Activated CD4-positive, CD25-positive, alpha-beta regulatory T cell (primary cell): ENCODE measurements at places on chromosomes 6 and 20.

DNA sequence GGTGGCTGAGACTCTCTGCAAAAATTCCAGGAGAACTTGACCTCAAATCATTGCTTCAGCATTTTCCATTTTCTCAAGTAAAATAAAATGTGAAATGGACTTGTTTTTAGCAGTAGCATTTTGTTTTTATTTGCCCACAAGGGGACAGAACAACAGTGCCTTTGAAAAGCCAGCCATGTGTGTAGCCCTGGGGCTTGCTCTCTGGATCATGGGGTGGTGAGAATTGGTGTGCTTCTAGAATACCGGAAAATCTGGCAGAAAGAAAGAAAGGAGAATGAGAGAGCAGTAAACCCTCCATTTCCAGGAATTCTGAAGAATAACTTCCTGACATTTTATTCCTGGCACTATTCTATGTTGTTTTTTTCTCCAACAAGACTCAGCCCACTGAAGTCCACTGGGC lies 254.7 kb upstream of the MOCS1 start:
- no peak for DNase-seq

- DNase-seq, result no peak
Observed at GRCh38 chr6:84588697-84589080, 175.7 kb downstream of the TBX18 start.

DNA sequence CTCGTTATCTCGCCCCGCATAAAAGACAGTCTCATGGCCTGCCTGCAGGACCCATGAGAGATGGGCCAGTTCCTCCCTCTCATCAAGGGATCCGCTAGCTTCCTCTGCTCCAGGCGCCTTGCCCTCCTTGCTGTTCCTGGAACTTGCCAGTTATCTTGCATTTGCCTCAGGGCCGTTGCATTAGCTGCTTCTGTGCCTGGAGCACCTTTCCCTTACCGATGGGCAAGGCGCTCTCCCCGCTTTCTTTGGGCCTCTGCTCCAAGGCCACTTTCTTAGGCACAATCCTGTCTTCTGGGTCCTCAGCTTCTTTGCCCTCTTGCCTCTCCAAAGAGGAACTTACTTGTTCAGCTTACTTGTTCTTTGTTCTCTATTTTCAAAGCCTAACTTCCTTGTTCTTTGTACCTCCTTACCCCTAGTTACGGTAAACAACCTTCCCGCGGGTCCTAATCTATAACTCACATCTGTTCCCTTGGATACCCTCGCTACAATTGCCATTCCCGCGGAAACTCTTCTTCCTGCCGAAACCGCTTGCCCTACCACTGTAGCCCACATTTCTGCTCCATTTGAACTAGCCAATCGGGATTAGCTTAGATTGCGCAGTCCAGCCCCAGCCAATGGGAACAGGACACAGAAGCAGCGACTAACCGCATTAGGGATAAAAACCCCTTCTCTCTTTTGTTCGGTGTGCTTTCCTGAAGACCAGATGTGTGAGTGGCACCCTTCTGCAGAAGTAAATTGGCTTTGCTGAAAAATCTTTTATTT lies 887 bp upstream of the NSFL1C start:
- no peak for DNase-seq

DNA sequence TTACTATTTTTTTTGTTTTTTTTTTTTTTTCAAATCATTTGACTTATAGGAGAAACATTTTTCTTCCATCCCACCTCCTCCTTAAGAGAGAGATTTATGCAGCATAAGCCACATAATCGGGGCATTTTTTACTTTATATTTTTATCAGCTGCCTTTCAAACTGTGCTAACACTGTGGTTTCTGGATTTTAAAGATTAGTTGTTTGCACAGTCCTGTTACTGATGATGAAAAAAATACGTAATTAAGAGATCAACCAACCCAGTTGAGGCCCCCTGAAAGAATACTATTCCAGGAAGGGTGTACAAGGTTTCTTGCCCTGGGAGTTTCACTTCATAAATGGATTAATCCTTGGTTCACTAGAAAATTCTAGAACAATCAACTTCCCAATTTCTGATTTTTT lies 68.3 kb downstream of the MMS22L start:
- no peak for DNase-seq

DNA sequence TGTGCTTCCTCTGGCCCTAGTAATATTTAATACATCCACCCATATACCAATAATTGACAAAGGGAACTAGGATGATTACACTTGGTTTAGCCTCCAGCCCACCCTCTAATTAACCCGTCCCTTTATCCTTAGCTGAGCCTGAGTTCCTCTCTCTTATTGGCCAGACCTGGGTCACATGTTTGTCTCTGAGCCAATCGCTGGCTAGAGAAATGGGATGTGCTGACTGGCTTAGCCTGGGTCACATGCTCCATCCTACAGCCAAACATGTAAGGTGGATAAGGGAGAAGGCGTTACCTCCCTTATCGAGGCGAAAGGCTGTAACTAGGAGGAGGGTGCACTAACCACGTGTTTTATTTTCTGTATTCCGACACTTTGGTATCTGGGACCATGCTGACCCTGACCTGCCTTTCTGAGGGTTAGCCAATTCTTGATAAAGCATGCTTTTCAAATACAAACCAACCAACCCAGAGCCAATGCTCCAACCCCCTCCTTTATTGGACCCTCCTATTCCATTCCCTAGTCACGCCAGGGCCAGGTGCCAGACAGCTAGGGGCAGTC lies 262.7 kb downstream of the PREX1 start:
- DNase-seq, result no peak

DNA sequence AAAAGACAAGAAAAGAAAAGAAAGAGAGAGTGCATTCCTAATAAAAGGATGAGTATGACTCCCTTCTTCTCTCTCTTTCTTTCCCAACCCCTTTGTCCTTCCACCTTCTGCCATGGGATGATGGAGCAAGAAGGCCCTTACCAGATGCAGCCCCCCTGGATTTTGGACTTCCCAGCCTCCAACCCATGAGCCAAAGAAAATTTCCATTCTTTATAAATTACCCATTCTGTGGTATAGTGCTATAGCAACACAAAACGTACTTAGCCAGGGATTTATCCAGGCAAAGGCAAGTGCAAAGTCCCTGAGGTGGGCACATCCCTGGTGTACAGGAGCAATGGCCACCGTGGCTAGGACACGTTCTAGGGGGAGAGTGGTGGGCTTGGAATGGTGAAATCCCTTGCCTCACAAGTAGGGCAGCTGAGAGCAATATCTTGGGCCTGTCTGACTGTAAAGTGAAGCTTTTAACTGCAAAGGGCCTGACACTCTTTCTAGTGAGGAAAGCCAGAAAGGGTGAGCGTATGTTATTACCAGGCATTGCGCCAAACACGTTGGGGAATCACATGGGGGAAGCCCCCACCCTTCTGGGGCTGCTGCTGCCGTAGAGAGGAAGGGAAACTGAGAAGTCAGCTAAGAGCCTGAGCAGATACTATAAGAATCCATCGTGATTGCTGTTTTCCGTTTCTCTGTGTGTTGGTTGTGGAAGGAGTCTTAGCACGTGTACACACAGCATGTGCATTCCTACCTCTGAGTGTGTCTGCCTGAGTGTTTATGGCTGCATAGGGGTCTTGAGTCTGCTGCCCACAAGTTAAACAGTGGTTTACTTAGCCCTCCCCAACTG lies 50.7 kb upstream of the SIRPA start:
- no peak for DNase-seq

DNA sequence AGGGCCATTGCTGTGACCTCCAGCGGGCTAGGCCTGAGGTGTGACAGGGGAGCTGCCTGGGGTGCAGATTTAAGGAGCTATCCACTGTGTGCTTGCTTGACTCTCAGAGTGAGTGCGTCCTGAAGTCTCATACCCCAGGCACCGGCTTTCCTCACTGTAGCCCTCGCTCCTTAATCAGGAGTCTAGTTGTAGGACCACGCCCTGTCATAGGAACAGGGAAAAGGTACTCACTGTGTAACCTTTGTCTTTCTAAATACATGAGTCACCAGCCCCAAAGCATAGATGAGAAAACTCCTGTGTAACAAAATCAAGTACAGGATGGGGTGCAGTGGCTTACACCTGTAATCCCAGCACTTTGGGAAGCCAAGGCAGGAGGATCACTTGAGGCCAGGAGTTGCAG lies 141.7 kb downstream of the TMEM242 start:
- no peak for DNase-seq

GRCh38 chr20:12594410-12595088 lies 414.2 kb upstream of the SPTLC3 start:
- no peak for DNase-seq

- no peak for DNase-seq
Observed at GRCh38 chr6:27838945-27839625, 73.1 kb downstream of the OR2B2 start.

- no peak for DNase-seq
Observed at GRCh38 chr6:163564534-163564933, 150.0 kb downstream of the QKI start.

DNA sequence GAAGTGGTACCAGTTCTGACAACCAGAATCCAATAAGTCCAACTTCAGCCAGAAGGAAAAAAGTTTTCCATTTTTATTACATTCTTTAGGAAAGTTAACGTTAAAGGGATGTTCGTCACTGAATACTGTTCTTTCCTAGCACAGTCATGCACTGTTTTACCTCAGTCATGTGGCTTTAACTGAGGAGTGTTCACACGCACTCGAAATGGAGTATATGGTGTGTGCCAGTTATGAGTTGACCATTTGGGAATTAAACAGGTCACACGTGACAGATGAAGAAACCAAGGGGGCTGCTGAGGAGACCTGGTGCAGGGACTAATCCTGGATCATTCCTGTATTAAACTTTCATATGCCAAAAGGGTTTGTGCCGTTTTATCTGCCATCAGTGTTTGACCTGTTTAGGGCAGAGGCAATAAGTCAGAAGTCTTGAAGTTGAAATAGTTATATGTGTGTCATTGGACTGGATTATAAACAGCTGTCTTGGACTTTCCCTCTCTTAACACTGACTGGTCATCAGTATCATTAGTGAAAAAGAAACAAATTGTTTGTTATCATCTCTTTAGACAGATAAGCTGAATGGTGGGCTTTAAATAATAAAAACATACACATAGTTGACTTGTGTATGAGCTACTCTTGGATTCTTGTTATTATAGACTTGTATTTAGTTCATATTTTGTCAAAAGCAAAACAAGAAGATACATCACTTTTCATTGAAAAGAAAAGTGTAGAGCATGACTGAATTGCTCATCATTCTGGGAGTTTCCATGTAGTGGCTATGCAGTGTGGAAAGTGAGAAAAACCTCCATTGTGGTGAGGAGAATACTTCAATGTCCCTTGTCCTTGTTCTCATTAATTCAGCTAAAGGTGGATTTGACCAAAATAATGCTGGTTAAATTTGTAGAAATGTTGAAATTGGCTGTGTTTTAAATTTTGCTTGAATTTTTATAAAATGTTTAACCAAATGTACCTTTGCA lies 123.5 kb upstream of the SAMD5 start:
- no peak for DNase-seq

- DNase-seq, result no peak
Observed at GRCh38 chr6:25324066-25324762, 45.0 kb downstream of the CARMIL1 start.

DNA sequence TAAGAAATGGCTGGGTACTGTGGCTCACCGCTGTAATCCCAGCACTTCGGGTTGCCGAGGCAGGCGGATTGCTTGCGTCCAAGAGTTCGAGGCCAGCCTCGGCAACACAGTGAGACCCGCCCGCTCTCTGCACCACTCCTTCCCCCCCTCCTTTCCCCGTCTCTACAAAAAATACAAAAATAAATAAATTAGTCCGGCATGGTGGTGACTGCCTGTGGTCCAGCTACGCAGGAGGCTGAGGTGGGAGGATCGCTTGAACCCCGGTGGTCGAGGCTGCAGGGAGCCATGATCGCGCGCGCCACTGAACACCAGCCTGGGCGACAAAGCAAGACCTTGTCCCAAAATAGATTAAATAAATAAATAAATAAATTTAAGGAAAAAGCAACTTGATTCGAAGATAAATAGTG lies 448 bp upstream of the RNF114 start:
- no peak for DNase-seq

- DNase-seq, result no peak
Observed at GRCh38 chr6:154914288-154914687, 80.8 kb upstream of the TIAM2 start.

DNA sequence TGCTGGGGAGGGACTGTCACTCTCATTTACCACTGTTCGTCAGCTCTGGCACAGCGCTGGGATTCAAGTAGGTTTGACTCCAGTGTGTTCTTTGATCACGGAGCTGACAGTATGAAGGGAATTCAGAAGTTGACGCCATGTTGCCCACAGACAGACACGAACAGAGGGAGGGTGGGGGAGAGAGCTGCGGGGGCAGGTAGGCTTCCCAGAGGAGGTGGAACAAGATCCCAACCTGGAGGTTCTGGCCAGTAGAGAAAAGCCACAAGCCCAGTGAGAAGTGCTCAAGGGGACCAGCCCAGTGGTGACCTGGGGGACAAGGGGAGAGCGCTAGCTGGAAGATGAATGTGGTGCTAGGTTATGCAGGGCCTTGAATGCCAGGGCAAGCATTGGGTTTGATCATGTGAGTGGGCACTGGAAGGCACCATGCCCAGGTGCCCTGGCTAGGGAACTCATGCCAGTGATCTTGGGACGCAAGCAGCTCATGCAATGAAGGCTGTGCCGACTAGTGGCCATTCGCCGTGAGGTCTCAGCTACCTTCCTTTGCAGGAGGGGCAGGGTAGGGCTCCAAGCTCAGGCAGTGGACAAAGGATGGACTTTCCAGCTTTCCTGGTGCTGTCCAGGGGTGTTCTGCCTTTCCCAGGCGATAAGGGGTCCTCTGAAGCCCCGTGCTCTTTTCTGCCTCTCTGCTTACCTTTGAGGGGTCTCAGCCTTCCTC lies 50.4 kb upstream of the APCDD1L start:
- no peak for DNase-seq

- DNase-seq, result no peak
Observed at GRCh38 chr6:135667691-135668455, 170.3 kb upstream of the AHI1 start.

DNA sequence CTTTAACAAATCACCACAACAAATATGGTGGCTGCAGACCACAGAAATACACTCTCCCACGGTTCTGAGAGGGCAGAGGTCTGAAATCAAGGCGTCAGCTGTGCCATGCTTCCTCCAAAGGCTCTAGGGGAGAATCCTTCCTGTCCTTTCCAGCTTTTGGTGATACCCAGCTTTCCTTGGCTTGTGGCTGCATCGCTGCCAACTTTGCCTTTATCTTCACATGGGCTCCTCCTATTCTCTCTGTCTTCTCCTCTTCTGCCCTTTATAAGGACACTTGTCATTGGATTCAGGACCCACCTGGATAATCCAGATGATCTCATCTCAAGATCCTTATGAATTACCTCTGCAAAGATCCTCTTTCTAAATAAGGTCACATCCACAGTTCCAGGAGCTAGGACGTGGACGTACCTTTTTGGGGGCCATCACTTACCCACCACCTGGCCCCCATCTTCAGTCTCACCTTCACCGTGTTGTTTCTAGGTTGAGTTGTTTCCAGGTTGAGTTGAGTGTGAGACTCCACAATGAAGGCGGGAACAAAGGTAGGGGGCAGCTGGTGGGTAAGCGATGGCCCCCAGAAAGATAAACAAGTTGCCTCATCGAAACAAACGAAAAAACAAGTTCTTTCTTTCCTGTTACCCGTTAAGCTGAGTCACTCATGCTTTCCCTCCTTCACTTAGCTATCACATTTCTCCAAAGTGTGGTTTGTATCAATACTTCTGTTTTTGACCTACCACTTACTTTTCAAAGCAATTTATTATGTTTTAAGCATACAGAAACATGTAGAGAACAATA lies 68.9 kb upstream of the SLC22A16 start:
- no peak for DNase-seq
